ENCODE measurements at places on chromosomes 3 and 15. TPM values are rescaled to one million over a fixed set of nuclear protein-coding genes. Genes with fewer than 3 reads are reported as not detected.

DNA sequence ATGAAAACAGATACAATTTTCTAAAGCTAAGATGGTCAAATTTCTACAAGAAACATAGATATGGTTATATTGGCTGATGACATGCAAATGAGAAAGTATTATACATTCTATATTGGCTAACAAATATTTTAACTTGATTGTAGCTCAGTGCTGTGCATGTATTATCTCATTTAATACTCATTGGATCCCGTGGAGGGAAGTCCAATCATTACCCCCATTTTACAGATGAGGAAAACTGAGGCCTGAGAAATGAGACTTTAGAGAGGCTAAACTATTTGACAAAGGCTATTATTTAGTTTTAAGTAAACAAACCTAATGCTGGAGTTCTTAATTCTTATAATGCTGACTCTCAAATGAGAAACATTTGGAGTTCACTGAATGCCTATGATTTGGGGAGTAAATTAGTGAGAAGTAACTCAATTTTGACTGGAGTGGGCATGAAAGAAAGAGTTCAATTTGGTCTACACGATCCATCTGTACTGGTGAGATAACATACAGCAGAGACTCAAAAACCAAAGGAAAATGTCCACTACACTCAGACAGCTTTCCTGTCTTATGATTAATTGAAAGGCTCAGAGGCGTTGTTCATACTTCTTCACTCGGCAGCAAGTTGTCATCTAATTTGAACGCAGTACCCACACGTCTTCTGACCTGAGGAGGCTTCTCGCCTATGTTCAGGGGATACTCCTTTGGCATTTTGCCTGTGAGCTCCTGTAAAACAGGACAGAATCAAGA is 72.2 kb upstream of the LMOD3 start:
- DNase-seq: no peak

- DNase-seq: no peak
Measured at GRCh38 chr3:133703915-133704314, 42.2 kb upstream of the TOPBP1 start.

DNA sequence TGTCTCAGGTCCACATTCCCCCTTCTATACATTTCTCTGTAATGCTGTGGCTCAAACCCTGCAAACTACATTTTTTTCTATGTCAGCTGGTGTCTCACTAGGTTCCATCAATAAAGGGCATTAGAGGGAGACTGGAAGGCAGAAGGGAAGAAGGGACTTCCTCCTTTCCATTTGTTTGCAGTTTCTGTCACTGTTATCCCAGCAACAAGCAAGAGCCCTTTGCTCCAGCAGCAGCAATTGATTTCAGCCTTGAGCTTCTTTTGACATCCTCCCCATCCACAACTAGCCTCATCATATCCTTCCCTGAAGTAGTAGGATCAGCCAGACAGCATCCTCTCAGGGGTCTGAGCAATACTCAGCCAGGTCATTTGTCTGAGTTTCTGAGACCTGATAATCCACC is 5.3 kb upstream of the NCK1 start:
- DNase-seq: no peak

- DNase-seq: peak; percentile 75
Measured at GRCh38 chr3:56921573-56922453, 120.1 kb upstream of the ARHGEF3 start.

DNA sequence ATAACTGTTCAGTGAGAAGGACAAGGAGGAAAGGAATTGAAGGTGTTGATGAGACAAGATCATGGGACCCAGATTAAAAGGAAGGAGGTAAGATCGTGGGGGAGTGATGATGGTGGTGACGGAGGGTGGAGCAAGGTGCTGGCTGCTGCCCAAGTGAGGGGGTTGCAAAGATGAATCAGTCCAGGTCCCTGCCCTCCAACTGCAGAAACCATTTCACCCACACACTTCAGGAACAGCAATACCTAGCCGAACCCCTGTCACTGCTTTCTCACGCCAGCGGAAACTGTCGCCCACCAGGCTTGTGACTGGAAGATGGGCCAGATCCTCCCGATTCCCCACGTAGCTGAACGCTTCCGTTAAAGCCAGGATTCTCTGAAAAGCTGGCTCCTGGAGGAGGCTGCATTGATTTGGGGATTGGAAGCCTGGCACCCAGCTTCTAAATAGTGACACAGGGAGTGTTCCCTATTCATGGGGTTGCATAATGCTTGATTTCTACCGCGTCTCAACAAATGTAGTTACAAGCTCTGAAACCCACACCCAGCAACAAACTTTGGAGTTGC is 3.2 kb upstream of the LSG1 start:
- no peak for DNase-seq

- DNase-seq: no peak
Measured at GRCh38 chr3:20258371-20258770, 72.4 kb upstream of the SGO1 start.

GRCh38 chr3:172194702-172195406 is 155.5 kb downstream of the FNDC3B start:
- no peak for DNase-seq

DNA sequence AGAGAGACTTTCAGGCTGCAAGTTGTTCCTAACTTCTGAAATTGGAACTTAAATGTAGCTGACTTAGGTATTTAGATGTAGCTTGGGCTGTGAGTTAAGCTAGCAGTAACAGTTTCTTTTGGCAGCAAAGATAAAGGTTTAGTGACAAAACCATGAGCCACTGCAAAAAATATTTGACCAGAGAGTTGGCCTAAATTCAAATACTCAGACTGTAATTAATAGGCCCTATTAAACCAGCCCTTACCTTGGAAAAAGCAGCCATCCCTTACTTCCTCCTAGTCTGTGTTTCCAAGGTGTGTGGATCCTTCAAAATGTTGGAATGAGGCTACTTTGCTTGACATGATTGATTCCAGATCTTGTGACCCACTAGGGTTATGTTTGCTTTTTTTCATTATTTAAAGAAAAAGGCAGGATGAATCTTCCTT is 8.2 kb downstream of the TPM1 start:
- no peak for DNase-seq

Gene C3orf22
- polyA plus RNA-seq: not detected

Gene MME
- 0.71 TPM for polyA plus RNA-seq

Gene IMPG2
- polyA plus RNA-seq: not detected

Gene DAZL
- not detected for polyA plus RNA-seq

Gene NRROS
- polyA plus RNA-seq: 2.5 TPM
